ENCODE measurements at places on chromosomes 13 and 19. TPM values are rescaled to one million over a fixed set of nuclear protein-coding genes. Genes with fewer than 3 reads are reported as not detected.

Gene IRGC
- not detected for total RNA-seq

Gene CYP2F1
- total RNA-seq: not detected

Gene RDH8
- not detected for total RNA-seq

Gene TNNT1
- total RNA-seq: not detected

GRCh38 chr19:30530751-30531150 is 158.6 kb downstream of the ZNF536 start:
- no peaks in the 10 kb centered on the region for H3K36me3 ChIP-seq
- H3K27ac ChIP-seq: no peak overlapping the region
- no peak overlapping the region for H3K4me3 ChIP-seq

GRCh38 chr19:17765069-17765618 is 13.9 kb downstream of the FCHO1 start:
- peaks cover 30% of the 10 kb centered on the region for H3K36me3 ChIP-seq
- H3K4me3 ChIP-seq: no peak overlapping the region
- H3K27ac ChIP-seq: no peak overlapping the region
- DNase-seq: no peak
- no peaks in the 10 kb centered on the region for H3K27me3 ChIP-seq

- DNase-seq: no peak
- H3K36me3 ChIP-seq: no peaks in the 10 kb centered on the region
- no peak overlapping the region for H3K27ac ChIP-seq
- no peak overlapping the region for H3K4me3 ChIP-seq
These were observed 362.1 kb downstream of the EFNB2 start for GRCh38 chr13:106173346-106173745.

DNA sequence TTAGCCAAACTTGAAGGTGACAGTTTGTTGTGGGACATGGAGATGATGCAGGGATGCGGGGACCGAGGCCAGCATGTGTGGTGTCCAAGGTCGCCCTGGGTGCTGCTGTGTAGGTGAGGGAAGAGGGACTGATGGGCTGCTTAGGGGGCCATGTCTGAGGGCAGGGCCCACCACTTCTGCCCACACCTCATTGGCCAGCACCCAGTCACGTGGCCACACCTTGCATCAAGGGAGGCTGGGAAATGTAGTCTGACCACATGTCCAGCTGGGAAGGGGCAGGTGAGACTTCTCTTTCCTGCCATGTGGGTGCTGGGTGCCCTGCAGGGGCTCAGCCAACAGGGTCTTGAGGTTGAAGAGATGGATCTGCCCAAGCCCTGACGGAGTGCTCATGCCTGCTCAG is 88.9 kb downstream of the KDM4B start:
- no peaks in the 10 kb centered on the region for H3K4me1 ChIP-seq
- peak overlapping the region; percentile 5 for H3K27ac ChIP-seq
- no peak for DNase-seq
- H3K36me3 ChIP-seq: peaks cover 19% of the 10 kb centered on the region

DNA sequence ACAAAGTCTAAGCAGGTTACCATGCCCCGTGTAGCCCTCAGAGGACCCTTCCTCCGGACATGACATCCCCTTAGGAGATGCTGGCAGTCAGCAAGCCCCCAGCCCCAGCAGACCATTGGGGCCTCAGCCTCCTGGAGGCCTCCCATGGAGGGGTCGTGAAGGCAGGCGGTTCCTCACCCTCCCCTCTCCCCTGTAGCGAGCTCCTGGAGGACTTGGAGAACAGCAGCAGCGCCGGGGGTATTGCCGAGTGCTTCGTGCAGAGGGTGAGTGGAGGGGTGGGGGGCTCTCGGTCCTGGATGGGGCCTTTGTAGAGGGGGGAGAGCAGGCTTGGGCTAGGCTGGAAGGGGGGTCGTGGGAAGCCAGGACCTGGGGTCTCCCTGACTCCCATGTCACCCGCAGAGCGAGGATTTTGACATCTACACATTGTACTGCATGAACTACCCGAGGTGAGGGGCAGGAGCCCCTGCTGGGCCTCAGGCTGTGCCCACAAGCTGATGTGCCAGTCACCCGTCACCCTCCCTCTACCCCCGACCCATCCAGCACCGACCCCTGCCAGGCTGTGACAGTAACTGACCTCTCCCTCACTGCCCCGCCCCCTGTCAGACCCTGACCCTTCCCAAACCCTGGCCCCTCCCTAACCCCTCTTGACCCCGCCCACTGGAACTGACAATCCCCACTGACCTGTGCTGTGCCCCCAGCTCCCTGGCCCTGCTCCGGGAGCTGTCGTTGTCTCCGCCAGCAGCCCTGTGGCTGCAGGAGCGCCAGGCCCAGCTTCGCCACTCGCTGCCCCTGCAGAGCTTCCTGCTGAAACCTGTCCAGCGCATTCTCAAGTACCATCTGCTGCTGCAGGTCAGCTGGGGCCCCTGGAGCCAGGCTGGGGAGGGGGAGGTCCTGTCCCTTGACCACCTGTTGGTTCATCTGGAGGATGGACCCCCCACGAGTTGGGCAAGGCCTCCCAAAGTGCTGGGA is 4.0 kb downstream of the PLEKHG2 start:
- peaks cover 4% of the 10 kb centered on the region for H3K27me3 ChIP-seq
- no peak for DNase-seq
- H3K4me1 ChIP-seq: peaks cover 14% of the 10 kb centered on the region
- H3K4me3 ChIP-seq: no peak overlapping the region
- H3K27ac ChIP-seq: no peak overlapping the region

GRCh38 chr13:40585911-40586471 is 80.5 kb downstream of the FOXO1 start:
- H3K27me3 ChIP-seq: no peaks in the 10 kb centered on the region
- peak overlapping the region; percentile 43 for H3K27ac ChIP-seq
- no peak overlapping the region for H3K4me3 ChIP-seq
- H3K36me3 ChIP-seq: peaks cover 41% of the 10 kb centered on the region
- peaks cover 92% of the 10 kb centered on the region for H3K4me1 ChIP-seq
- no peak for DNase-seq

Gene KIR3DL2
- not detected for total RNA-seq

Gene ZNF99
- total RNA-seq: not detected

GRCh38 chr13:69857183-69857821 is 250.3 kb upstream of the ATXN8OS start:
- DNase-seq: no peak
- H3K27me3 ChIP-seq: no peaks in the 10 kb centered on the region
- H3K4me1 ChIP-seq: no peaks in the 10 kb centered on the region
- no peak overlapping the region for H3K27ac ChIP-seq
- H3K36me3 ChIP-seq: no peaks in the 10 kb centered on the region

GRCh38 chr19:3370728-3371591 is 4.6 kb downstream of the NFIC start:
- H3K27ac ChIP-seq: no peak overlapping the region
- H3K27me3 ChIP-seq: no peaks in the 10 kb centered on the region
- peaks cover 33% of the 10 kb centered on the region for H3K4me1 ChIP-seq

GRCh38 chr13:106417467-106418110 is 117.9 kb downstream of the EFNB2 start:
- DNase-seq: no peak
- H3K4me1 ChIP-seq: peaks cover 6% of the 10 kb centered on the region
- peak overlapping the region; percentile 15 for H3K4me3 ChIP-seq
- peaks cover 34% of the 10 kb centered on the region for H3K27me3 ChIP-seq

Gene PEAK3
- total RNA-seq: not detected

DNA sequence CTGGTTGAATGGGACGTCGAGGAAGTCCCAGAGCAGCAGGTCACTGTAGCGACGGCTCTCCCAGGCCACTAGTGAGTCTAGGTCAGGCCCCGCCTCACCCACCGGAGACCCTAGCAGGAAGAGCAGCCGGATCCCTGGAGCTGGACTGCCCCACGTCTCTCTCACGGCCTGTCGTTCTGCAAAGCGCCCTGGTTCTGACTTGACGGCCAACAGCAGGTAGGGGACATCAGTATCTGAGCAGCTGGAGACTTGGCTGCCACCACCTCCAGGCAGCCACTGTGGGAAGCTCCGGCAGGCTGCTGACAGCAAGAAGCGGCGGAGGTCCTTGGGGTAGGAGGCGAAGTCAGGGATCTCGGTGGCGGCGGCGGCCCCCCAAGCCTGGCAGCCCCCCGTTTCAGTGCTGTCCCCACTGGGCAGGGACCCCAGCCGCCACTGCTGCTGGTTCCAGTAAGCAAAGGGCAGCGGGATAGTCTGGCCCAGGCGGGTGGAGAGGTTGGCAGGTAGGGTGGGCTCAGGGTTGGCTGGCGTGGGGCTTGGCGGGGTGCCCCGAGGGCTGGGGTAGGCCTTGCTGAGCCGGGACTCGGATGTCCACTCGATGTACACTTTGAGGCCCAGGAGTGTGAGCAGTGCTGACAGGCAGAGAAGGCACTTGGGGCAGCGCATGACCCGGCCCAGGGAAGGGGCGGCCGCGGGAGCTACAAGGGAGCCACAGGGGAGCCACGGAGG is 895 bp downstream of the B3GNT8 start:
- DNase-seq: no peak
- peaks cover 9% of the 10 kb centered on the region for H3K36me3 ChIP-seq
- H3K27ac ChIP-seq: peak overlapping the region; percentile 61
- H3K4me1 ChIP-seq: peaks cover 16% of the 10 kb centered on the region
- H3K27me3 ChIP-seq: no peaks in the 10 kb centered on the region

- H3K4me1 ChIP-seq: peaks cover 16% of the 10 kb centered on the region
- peaks cover 5% of the 10 kb centered on the region for H3K36me3 ChIP-seq
- H3K27ac ChIP-seq: peak overlapping the region; percentile 72
These were observed 19.1 kb downstream of the C19orf12 start for GRCh38 chr19:29695765-29696564.

- no peak overlapping the region for H3K4me3 ChIP-seq
- no peaks in the 10 kb centered on the region for H3K36me3 ChIP-seq
- no peaks in the 10 kb centered on the region for H3K4me1 ChIP-seq
These were observed 222.8 kb upstream of the OBI1 start for GRCh38 chr13:78881751-78882150.

DNA sequence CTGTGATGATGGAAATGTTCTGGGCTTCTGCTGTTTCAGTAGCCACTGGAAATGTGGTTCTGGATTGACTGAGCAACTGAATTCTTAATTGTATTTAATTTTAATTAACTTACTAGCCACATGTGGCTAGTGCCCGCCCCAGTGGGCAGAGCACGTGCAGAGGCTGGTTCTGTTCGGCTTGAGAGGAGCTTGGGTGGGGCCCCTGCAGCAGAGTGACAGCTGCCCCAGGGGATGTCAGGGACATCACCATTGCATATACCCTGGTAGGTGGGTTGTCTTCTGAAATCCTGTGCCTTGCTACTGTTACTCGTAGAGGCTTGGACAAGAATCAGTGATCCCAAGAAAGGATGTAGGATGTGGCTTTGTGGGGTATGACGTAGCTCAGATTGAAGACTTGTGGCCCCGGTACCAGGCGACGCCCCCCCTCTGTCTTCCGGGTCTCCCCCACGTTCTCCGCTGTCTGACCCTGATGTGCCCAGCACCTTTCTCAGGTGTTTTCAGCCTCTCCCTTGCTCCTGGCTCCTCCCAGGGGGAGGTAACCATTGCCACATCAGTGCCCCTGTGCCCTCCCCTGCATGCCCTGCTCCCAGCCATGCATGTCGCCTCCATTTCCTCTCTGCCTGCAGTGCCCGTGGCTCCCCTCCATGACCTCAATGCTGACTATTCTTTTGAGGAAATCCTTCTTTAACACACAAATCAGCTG is 102.6 kb upstream of the RNF113B start:
- no peaks in the 10 kb centered on the region for H3K36me3 ChIP-seq
- peak overlapping the region; percentile 5 for H3K4me3 ChIP-seq
- no peak overlapping the region for H3K27ac ChIP-seq
- no peak for DNase-seq
- H3K27me3 ChIP-seq: no peaks in the 10 kb centered on the region
- H3K4me1 ChIP-seq: peaks cover 2% of the 10 kb centered on the region
